Psoas muscle (tissue), 8 donors: ENCODE measurements at places on chromosomes 16 and 17. TPM values are rescaled to one million over a fixed set of nuclear protein-coding genes. Genes with fewer than 3 reads are reported as not detected.

GRCh38 chr16:4509420-4509819, 29.2 kb downstream of the CDIP1 start:
- no peak overlapping the region for H3K27ac ChIP-seq
- no peaks in the 10 kb centered on the region for H3K4me1 ChIP-seq
- H3K4me3 ChIP-seq = no peak overlapping the region
- H3K36me3 ChIP-seq = peaks cover 88% of the 10 kb centered on the region
- no peaks in the 10 kb centered on the region for H3K27me3 ChIP-seq

DNA sequence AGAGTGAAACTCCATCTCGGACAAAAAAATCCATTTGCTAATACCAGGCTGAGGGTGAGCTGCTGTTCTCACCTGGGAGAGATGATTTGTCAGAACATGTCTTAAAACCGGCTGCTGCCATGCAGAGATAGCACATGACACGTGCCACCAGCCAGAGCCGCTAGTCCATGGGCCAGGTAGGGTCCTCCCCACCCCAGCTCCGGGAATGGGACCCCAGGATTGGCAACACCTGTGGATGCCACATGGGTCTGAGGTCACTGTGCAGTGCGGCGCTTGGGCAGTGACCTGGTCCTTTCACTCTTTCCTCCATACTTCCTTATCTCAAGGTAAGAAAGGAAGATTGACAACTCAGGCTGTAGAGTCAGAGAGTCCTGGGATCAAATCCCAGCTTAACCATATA, 393.3 kb upstream of the TNRC6C start:
- peak; percentile 32 for DNase-seq
- no peak overlapping the region for H3K4me3 ChIP-seq
- peaks cover 4% of the 10 kb centered on the region for H3K27me3 ChIP-seq
- no peak overlapping the region for H3K27ac ChIP-seq
- H3K36me3 ChIP-seq = no peaks in the 10 kb centered on the region

DNA sequence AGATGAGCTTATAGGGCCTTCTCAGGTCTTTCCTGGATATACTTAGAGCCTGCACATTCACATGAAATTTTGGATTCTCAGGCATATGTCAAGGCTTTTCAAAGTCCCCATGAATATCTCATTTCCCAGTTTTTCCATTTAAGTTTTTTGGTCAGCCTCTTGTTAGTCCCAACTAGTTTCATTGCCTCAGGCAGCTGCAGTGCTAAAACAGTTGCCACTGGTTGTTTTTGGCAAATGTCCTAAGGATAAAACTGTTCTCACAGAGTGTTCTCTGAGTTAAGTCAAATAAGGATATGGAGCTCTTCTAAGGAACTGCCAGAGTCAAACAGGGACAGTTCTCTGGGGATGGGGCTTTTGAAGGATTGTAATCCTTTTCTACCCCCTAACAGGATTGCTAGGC, 39.9 kb upstream of the ABCC11 start:
- H3K4me3 ChIP-seq = no peak overlapping the region
- DNase-seq = no peak
- no peak overlapping the region for H3K27ac ChIP-seq
- H3K27me3 ChIP-seq = no peaks in the 10 kb centered on the region
- peaks cover 10% of the 10 kb centered on the region for H3K4me1 ChIP-seq

GRCh38 chr17:59377410-59377809, 46.0 kb downstream of the YPEL2 start:
- no peaks in the 10 kb centered on the region for H3K27me3 ChIP-seq
- peak overlapping the region; percentile 92 for H3K27ac ChIP-seq

DNA sequence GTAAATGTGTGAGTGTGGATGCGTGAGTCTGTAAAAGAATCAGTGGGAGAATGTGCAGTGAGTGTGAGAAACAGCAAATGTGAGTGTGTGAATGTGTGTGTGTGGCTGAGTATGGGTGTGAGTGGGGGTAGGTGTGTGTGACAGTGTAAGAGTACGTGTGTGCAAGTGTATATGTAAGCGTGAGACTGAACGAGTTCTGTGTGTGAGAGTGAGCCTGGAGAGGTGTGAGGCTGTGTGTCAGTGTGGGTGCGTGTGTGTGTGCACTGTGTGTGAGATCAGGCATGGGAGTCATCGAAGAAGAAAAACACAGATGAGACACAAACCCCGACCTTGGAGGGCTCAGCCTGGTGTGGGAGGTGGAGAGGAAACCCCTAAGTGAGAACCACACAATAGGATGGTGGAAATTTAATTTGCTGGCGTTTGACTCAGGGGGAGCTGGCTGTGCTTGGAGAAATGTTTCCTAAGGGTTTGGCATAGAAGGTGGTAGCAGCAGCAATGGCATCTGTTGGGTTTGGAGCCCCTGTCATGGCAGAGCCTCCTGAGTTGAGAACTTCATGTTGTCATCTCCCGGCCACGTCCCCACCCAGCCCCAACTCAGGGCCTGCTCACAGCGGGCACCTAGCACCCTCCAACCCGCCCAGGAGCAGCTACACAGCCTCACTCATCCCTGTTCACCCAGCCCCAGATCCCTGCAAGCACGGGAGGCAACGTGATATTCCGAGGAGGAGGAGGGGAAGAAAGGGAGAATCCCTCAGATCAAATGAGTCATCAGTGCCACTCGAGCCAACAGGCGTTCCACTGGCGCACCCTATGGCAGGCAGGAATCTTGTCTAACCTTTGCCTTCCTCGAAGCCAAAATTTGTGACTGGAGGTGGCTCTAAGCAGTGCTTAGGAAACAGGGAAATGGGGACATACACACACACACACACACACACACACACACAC, 14.3 kb upstream of the NUBP1 start:
- no peaks in the 10 kb centered on the region for H3K36me3 ChIP-seq
- H3K4me1 ChIP-seq = peaks cover 18% of the 10 kb centered on the region
- H3K4me3 ChIP-seq = no peak overlapping the region
- no peaks in the 10 kb centered on the region for H3K27me3 ChIP-seq
- no peak overlapping the region for H3K27ac ChIP-seq

The LITAF gene
- polyA plus RNA-seq = 21.5 TPM

DNA sequence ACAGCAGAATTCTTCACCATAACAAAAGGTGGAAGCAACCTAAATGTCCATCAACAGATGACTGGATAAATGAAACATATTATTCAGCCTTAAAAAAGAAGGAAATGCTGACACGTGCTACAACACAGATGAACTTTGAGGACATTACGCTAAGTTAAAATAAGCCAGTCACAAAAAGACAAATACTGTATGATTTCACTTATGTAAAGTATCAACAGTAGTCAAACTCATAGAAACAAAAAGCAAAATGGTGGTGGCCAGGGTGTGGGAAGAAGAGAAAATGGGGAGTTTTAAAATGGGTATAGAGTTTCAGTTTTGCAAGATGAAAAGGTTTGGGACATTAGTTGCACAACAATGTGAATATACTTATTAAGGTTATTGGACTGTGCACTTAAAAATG, 49.8 kb upstream of the MTMR4 start:
- H3K36me3 ChIP-seq = no peaks in the 10 kb centered on the region
- no peak overlapping the region for H3K27ac ChIP-seq
- H3K27me3 ChIP-seq = peaks cover 4% of the 10 kb centered on the region
- H3K4me1 ChIP-seq = no peaks in the 10 kb centered on the region

DNA sequence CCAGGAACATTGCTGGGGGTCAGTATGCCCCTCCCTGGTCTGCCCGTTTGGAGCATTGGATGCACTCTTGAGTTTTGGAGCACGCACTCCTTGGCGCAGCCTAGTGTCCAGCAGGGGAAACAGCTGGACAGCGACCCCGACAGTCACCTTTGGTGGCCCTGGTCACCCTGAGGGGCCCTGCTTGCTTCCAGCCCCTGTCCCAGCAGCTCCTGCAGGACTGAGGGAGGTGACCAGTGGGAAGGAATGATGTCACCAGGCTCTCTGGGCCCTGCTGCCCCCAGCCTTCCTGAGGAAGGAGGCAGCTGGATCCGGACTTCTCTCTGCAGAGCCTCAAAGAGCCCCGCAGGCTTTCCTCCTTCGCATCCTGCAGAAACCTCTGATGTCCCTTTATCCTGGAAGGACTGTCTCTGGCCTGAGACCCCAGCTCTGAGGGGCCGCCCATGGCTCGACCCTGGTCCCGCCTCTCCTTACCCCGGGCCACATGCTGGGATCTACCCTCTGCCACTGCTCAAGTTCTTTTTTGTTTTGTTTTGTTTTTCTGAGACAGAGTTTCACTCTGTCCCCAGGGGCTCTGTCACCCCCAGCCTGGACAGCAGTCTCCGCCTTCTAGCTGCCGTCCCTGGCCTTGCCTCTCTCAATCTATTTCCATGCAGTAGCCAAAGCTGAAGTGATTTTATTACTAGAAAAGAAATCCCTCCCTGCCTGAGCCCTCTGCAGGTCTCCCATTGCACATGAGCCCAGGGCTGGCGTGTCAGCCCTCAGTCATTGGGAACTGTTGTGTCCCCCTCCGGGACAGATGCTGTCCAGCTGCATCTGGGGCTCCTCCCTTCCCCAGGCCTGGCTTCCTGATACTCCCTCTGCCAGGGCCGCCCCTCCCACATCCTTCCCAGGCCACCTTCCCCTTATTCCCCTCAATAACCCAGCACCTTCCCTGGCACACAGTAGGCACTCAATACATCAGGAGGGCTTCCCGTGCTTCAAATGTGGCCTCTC, 11.6 kb downstream of the ZSCAN10 start:
- no peaks in the 10 kb centered on the region for H3K36me3 ChIP-seq
- DNase-seq = peak; percentile 72
- H3K4me1 ChIP-seq = peaks cover 9% of the 10 kb centered on the region
- peak overlapping the region; percentile 58 for H3K27ac ChIP-seq

The C17orf67 gene
- not detected for polyA plus RNA-seq

DNA sequence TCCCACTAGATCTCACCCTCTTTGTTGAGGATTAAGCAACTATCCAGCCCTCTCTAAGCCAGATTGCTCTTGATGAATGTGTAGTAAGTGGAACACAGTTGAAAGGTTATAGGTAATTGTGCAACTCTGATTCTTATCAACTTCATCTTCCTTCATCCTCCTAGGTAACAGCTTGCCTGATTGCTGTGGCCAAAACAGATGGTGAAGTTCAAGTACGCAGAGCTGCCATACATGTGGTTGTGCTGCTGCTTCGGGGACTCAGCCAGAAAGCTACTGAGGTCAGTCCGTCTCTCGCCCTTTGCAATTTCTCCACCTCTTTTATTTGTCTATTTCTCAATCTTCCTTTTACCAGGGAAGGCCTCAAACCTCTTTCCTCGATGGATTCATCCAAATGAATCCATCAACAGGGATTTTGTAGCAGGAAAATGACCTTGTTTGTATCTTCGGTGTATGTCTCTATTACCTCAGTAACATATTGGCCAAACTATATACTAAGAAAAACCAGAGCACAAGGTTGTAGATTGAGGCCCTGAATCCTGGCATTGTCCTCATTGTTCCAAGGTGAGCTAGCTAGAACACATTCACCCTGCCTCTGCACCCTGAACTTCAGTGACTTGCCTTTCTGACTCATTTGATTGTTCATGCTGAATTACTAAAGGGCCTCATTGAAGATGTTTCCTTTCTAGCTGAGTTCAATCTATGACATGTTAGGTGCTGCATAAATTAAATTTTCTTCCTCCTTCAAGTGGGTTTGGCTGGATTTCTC, 65.1 kb upstream of the HAS3 start:
- no peaks in the 10 kb centered on the region for H3K4me1 ChIP-seq
- peaks cover 19% of the 10 kb centered on the region for H3K36me3 ChIP-seq
- no peak for DNase-seq
- no peak overlapping the region for H3K4me3 ChIP-seq
- H3K27me3 ChIP-seq = no peaks in the 10 kb centered on the region

GRCh38 chr16:73347500-73348375, 299.8 kb upstream of the ZFHX3 start:
- no peak overlapping the region for H3K4me3 ChIP-seq
- H3K4me1 ChIP-seq = no peaks in the 10 kb centered on the region
- H3K36me3 ChIP-seq = no peaks in the 10 kb centered on the region

- no peak overlapping the region for H3K4me3 ChIP-seq
- H3K27me3 ChIP-seq = no peaks in the 10 kb centered on the region
- H3K36me3 ChIP-seq = no peaks in the 10 kb centered on the region
- H3K27ac ChIP-seq = no peak overlapping the region
These were observed 36.6 kb downstream of the MAF start for GRCh38 chr16:79563921-79564320.

The C17orf107 gene
- polyA plus RNA-seq = 0.03 TPM
